ENCODE measurements at places on chromosomes 1 and 21.
A peak's percentile ranks its signal among the peaks of the same experiment; 100 is the strongest.

DNA sequence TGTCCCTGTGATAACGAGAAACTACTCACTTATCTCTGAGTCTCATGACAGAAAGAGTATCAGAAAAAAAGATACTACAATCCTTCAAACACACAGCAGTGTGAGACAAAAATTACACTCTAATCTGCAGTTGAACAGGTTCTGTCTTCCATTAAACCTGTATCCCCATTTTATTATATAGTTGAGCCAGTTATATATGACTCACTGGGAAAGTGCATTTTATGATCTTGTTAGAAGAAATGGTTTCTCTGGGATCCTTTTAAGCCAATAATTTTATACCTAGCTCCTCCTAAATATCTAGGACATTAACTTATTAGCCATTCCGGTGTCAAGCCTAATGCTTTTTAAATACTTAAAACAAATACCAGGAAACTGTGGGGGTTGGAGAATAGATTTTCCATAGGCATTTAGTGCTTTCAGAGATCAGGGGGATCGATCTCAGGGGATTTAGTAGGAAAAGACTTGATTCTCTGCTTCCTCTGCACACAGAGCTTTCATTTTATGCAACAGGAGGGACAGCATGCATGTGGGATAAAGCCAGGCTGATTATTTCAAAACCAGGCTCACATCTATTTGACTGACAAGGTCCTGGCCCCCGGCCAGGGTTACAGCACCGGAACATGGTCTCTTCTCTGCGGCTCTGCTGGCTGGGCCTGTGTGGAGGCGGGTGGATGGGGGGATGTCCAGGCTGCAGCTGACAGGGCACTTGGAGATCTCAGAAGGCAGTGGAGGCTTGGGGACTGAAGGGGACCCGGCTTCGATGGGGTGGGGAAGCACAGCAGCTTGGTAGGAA, 310.6 kb downstream of the DISC1 start:
- DNase-seq = peak; percentile 43

- no peak for DNase-seq
These were observed 63.1 kb downstream of the KIF21B start for GRCh38 chr1:200960236-200960947.

- no peak for DNase-seq
These were observed 8.1 kb upstream of the LRRC71 start for GRCh38 chr1:156912310-156912709.

DNA sequence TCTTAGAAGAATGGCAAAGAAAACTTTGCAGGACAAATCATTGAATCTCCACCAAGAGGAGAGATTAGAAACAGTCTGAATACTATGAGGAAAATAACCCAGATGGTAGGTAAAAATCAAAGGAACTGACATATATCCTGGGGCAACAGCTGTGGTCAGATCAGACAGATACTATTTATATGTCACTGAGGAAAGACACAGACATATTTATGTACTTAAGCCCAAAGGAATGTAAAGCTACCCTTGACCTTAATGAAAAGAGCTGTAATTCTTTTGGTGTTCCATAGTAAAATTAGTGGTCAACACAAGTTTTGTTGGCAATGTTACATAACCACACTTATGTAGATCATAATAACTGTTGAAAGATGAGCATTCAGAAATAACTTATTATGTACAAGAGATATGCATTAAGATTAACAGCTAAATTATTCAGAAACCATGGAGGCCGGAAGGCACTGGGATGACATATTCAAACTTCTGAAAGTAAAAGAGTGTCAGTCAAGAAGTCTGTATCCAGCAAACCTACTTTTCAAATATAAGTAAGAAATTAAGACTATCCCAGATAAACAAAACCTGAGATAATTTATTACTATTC, 166.1 kb upstream of the SAMSN1 start:
- no peak for DNase-seq

GRCh38 chr1:199173356-199173755, 534.5 kb downstream of the PTPRC start:
- DNase-seq = peak; percentile 81

DNA sequence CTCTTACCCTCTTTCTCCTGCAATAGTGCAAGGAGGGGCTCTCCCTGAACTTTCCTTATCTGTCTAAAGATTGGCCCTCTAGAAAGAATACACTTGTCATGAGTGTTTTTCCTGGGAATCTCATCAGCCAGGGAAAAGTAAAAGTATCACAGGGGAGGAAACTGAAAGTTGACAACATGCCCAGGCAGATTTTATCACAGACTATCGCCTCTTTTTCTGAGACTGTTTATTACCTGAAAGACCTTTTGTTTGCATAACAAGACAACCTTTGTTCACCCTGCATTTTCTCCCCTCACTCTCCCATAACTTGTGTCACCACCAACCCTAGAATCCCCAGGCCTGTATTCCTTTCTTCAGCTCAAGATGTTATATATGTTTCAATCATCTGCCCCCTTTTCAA, 794.7 kb upstream of the ADAMTS5 start:
- no peak for DNase-seq

DNA sequence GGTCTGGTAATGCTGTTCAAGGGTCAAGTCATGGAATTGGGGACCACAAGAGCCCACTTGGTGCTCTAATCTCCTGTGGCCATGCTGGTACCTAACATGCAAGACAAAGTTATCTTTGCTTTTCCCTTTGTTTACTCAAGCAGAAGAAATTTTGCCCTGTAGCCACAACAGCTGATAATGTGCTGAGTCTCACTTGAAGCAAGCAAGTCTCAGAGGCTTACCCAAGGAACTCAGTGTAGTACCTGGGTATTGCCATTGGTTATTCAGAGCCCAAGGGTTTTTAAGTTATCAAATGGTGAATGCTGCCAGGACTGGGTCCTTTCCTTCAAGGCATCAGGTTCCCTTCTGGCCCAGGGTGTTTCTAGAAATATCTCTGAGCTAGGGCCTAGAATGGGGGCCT, 198.9 kb upstream of the RNPC3 start:
- DNase-seq = no peak

DNA sequence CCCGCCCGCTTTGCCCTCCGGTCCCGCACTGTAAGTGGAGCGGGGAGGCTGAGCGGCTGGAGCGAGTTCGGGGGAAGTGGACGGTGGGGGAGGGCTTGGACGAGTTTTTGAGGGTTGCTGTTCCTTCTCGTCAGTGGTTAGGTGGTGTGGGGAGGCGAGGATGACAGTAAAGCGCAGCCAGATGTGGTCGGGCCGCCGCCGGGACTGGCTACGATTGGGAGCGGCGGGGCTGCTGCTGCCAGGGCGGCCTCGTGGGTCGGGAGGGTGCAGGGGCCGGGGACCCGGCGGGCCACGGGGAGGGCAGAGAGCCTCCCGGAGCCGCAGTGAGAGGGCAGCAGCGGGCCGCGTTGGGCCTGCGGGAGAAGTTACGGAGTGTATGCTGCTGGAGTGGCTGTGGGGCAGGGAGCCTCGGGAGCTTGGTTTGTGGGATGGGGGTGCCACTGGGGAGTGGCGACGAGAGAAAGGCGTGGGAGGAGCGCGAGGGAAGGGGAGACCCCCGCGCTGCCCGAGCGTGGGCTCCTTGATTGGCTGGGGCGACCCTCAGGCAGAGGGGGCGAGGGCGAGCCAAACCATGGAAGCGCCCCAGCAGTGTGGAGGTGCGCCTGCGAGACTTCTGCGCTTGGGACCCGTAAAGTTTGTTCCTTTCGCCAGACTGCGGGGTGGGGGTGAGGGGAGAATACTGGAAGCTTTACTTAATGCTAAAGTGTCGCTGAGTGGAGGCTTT, 2.1 kb downstream of the ADGRL2 start:
- peak; percentile 37 for DNase-seq

DNA sequence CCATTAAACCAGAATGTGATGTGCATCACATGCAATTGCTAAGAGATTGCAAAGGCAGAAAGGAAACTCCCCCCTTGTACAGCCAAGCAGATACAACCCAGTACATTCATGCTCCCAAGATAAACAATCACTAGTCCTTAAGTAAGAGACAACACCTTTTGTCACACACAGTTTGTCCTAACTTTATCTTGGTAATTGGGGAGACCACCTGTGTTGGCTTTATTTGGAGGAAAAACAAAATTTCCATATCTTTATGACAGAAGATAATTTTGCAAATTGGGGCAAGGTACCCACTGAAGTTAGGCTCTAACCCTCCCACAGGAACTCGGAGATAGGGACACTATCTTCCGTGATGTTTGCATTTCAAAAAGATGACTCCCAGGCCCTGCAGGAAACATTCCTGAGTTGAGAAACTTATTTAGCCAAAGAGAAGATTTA, 175.0 kb upstream of the TNR start:
- DNase-seq = no peak

DNA sequence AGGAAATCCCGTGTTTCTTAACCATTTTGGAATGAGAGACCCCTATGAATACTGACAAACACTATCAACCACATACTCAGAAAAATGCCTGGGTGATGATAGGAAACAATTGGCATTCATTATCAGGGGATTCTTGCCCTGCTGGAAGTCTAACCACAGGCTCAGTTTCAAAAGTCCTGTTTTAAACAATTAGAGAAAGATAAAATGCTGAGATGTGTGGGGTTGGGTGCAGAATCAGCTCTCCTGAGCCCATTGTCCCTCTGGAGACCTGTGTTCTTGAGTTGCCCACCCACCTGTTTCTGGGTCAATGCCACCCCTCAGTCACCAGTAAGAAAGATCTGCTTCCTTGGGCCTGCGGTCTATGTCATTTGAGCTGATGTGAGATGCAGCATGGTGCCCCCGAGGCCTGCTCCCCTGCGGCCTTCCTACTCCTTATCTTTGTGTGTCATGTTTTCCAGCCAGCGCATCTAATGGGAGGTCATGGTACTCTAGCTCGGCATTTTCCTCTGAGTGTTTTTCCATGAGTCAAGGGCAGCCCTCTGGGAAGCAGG, 130.3 kb upstream of the PLXNA2 start:
- DNase-seq = no peak

GRCh38 chr1:205319081-205320018, 2.2 kb downstream of the NUAK2 start:
- peak; percentile 60 for DNase-seq

GRCh38 chr1:242692988-242693387, 168.5 kb upstream of the PLD5 start:
- no peak for DNase-seq

DNA sequence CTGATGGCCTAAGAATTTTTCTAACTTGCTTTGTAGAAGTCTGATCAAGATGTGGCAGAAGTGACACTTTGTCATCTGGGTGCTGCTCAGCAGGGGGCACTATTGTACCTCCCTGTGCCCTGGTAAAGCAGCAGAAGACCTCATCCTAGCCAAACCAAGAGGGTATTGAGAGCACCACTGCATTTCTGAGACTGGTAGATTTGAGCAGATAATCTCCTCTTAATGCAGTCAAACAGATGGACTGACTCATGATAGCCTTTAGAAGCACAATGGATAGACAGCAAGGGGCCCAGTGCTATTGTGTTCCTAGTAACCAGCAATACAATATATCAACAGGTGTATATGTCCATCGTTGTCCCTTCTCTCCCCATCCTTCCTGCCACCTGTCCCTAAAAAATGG, 5.7 kb downstream of the TPM3 start:
- DNase-seq = peak; percentile 87

- DNase-seq = no peak
These were observed 42.8 kb downstream of the TYW3 start for GRCh38 chr1:74775735-74776134.

DNA sequence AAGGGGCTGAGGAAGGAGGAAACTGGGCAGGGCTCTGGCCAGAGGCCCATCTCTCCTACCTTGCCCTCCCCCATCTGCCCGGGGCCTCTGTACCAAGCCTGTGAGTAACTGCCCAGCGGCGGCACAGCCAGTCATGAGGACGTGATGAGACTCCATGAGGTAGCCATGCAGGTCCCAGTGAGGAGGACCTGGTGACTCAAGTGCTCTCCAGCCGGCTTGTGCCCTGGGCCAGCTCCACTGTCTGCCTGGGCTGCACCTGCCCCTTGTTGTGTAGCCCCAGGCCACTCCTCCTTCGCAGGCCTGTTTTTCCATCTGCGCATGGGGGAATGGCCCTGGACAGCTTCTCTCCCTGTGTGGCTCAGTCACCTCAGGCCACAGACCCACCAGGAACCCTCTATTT, 42.0 kb upstream of the PADI1 start:
- DNase-seq = no peak

- peak; percentile 63 for DNase-seq
These were observed 93.4 kb downstream of the ADARB1 start for GRCh38 chr21:45167796-45168222.

GRCh38 chr1:100077531-100077930, 55.2 kb downstream of the SASS6 start:
- no peak for DNase-seq

GRCh38 chr1:47805018-47805417, 192.2 kb downstream of the TRABD2B start:
- no peak for DNase-seq

DNA sequence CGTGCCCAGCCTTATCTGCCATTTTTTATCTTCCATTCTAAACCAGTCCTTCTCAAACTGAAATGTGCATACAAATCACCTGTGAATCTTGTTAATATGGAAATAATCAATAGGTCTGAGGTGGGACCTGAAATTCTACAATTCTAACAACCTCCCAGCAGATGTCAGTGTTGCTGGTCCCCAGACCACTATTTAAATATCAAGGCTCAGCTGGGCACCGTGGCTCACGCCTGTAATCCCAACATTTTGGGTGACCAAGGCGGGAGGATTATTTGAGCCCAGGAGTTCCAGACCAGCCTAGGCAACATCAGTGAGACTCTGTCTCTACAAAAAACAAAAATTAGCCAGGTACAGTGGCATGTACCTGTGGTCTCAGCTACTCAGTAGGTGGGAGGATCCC, 4.1 kb downstream of the UQCRHL start:
- peak; percentile 66 for DNase-seq
